MM.1S (cell line): ENCODE measurements at places on chromosomes 3 and 15.

- no peak overlapping the region for H3K27ac ChIP-seq
- no peaks in the 10 kb centered on the region for H3K27me3 ChIP-seq
- H3K4me3 ChIP-seq: peak overlapping the region; percentile 44
- H3K36me3 ChIP-seq: no peaks in the 10 kb centered on the region
- no peaks in the 10 kb centered on the region for H3K4me1 ChIP-seq
These were observed 100.0 kb upstream of the IGF1R start for GRCh38 chr15:98548139-98548971.

DNA sequence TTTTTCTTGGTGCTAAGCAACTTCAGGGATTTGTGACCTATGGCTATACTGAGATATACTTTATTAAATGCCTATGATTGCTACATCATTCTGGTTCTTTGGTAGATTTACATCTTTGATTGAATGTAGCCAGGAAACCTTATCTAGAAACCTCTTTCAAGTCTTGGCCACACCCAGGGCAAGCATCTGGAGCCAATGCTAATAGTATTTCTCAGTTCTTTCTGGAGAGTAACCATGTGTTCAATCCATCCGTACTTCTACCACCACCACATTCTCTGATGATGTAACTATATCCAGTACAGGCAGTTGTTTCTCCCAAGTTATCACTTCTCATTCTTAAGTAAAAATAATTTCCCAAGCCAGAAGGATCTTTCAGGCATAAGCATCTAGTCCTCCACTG lies 69.0 kb downstream of the NME9 start:
- no peak overlapping the region for H3K4me3 ChIP-seq
- DNase-seq: no peak
- no peak overlapping the region for H3K27ac ChIP-seq
- peaks cover 22% of the 10 kb centered on the region for H3K4me1 ChIP-seq
- no peaks in the 10 kb centered on the region for H3K36me3 ChIP-seq

GRCh38 chr3:97662264-97662663 lies 102.3 kb upstream of the ARL6 start:
- no peaks in the 10 kb centered on the region for H3K27me3 ChIP-seq
- no peaks in the 10 kb centered on the region for H3K4me1 ChIP-seq
- DNase-seq: no peak
- no peak overlapping the region for H3K27ac ChIP-seq
- H3K36me3 ChIP-seq: no peaks in the 10 kb centered on the region
- H3K4me3 ChIP-seq: no peak overlapping the region

- no peaks in the 10 kb centered on the region for H3K27me3 ChIP-seq
- no peak for DNase-seq
- no peak overlapping the region for H3K4me3 ChIP-seq
- no peaks in the 10 kb centered on the region for H3K36me3 ChIP-seq
- peaks cover 16% of the 10 kb centered on the region for H3K4me1 ChIP-seq
- no peak overlapping the region for H3K27ac ChIP-seq
These were observed 168.1 kb upstream of the LRRN1 start for GRCh38 chr3:3631114-3631513.

DNA sequence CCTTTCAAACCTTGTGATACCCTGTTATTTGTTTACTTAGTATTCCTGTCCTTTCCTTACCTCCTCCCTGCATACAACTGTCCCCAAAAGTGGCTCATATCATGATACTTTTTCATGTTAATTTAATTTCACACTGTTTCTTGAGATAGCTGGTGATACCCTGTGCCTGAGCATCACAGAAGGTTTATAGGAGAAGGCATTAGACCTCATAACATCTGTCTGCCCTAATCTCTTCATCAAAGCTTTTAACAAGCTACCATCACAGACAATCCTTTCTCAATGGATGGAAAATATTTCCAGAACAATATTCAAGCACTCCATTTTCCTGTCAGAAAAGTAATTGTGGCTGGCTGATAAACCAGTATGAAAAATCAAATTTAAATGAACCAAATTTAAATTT lies 81.6 kb downstream of the SSR3 start:
- H3K36me3 ChIP-seq: no peaks in the 10 kb centered on the region
- H3K27ac ChIP-seq: no peak overlapping the region
- no peak for DNase-seq
- H3K4me1 ChIP-seq: no peaks in the 10 kb centered on the region

- peak; percentile 10 for DNase-seq
- no peaks in the 10 kb centered on the region for H3K4me1 ChIP-seq
- peak overlapping the region; percentile 5; the same call in 1 of the 2 replicates for H3K4me3 ChIP-seq
- H3K27me3 ChIP-seq: no peaks in the 10 kb centered on the region
- no peaks in the 10 kb centered on the region for H3K36me3 ChIP-seq
These were observed 65.6 kb upstream of the MBNL1 start for GRCh38 chr3:152202976-152203626.

DNA sequence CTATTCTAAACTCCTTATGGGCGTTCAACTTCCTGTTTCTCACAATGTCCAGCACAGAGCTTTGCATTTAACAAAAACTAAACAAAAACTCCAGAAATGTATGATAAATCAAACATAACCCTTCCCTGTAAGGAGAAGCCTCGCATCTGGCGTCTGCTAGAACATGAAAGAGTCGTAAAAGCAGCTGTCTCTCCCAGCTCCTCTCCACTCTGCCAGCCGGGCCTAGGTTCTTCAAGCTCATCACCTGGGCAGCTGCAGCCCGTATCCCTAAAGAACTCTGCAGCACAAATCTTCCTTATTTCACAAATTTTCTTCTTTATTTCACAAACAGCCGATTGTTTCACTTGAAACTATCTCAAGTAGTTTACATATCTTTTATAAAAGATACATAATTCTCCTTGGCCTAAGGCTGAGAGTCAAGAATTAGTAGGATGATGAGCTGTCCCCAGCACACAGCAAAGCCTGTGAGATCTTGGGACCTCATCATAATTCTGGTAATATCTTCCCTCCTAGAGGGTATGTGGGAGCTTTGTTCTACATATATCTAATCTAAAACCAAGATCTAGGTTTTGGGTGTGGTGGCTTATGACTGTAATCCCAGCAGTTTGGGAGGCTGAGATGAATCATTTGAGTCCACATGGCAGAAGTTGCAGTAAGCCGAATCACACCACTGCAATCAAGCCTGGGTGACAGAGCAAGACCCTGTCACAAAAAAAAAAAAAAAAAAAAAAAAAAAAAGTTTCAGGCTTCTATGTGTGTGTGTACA lies 35.3 kb downstream of the ANXA2 start:
- no peaks in the 10 kb centered on the region for H3K27me3 ChIP-seq
- H3K4me1 ChIP-seq: no peaks in the 10 kb centered on the region
- no peak overlapping the region for H3K27ac ChIP-seq
- H3K4me3 ChIP-seq: no peak overlapping the region
- H3K36me3 ChIP-seq: no peaks in the 10 kb centered on the region; the same call in none of the 2 replicates

GRCh38 chr15:77497110-77497737 lies 76.5 kb downstream of the HMG20A start:
- no peak for DNase-seq
- no peak overlapping the region for H3K4me3 ChIP-seq
- no peaks in the 10 kb centered on the region for H3K36me3 ChIP-seq

GRCh38 chr15:74062236-74062635 lies 20.1 kb downstream of the GOLGA6A start:
- H3K4me3 ChIP-seq: no peak overlapping the region
- no peaks in the 10 kb centered on the region for H3K4me1 ChIP-seq
- no peak for DNase-seq
- H3K27ac ChIP-seq: no peak overlapping the region
- no peaks in the 10 kb centered on the region for H3K36me3 ChIP-seq
